Fibroblast of skin of back (primary cell): ENCODE measurements at places on chromosomes 11 and 22.

- no peak for DNase-seq
These were observed 25.4 kb downstream of the TPBGL start for GRCh38 chr11:75265851-75266531.

GRCh38 chr11:68546555-68546954 is 86.0 kb downstream of the PPP6R3 start:
- peak; percentile 50 for DNase-seq

GRCh38 chr22:40040927-40041326 is 46.2 kb downstream of the FAM83F start:
- peak; percentile 52 for DNase-seq

DNA sequence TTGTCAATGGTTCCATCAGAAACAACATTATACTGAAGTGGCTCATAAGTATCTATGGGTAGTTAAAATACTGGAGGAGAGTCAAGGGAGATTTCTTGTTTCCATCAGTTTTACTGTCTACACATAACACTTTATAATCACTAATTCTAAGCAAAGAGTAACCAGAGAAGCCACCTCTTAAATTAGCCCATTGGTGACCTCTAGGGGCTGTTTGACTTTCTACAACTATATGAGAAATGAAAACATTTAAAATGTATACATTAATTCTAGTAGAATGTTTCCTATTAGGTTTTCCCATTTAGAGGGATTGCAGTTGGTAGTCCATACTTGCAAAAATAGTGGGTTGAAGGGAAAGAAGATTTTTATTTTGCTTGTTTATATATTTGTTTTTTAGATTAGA is 504.3 kb downstream of the FAM181B start:
- DNase-seq, result peak; percentile 42

DNA sequence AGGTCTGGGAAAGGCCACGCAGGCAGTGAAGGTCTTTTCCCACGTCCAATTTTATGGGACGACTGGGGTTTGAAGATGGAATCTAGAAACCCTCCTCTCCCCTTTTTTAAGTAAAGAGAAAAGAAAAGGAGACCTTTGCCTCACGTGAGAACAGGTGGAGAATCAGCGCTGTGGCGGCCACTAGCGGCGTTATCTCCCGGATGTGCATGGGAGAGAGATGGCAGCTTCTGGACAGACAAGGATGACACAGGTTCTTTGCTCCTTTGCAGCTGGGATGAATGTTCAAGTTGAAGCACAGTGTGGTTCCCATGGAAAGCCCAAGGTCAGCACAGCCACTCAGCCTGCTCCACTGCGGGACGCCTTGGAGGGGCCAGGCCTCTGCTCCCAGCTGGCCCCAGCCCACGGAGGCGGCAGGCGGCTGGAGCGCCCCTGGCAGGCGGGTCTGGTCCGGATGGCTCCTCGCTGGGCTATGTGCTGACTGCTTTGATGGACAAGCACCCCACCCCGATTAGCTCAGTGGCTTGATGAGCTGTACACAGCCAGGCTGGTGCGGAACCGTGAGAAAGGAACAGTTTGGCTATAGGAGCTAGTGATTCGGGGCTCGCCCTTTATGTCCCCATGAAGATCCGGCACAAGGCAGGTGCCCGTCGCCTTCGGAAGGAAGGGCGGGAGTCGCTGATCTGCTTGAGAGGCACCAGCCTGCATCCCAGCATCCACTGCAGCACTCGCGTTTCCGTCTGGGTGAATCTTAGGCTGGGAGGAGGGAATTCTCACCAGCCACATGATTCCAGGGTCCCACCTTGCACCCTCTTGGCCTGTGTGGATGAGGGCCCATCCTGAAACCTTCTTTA is 14.5 kb upstream of the BID start:
- no peak for DNase-seq

GRCh38 chr22:30763815-30764673 is 69.4 kb downstream of the OSBP2 start:
- DNase-seq, result peak; percentile 70

GRCh38 chr22:34427841-34428240 is 507.6 kb upstream of the LARGE1 start:
- no peak for DNase-seq

GRCh38 chr22:41822317-41823057 is 10.4 kb upstream of the SREBF2 start:
- DNase-seq, result peak; percentile 51

GRCh38 chr22:39627865-39628562 is 57.5 kb downstream of the CACNA1I start:
- no peak for DNase-seq

DNA sequence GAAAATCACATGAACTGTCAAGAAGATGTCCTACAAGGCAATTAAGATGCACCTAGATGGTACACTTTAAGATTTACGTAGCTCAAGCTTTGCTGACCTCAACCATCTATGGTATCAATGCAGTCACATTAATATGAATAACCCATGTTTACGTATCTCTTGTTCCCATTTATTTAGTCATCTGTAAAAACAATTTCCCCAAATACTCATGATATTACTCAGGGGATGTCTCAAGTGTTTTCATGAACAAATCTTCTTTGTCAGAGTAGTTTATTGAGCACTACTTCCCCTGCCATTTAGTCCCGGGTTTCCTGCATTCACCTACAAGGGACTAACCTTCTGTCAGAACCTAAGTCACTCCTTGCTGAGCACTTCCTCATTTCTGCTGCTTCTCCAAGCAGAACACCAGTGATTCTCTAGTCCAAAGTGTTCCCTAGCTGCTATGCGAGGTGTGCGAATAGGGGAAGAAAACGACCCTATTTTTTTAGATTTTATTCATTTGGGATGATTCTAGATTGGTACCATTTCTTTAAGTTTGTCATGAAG is 554.3 kb upstream of the LRRC4C start:
- peak; percentile 83 for DNase-seq

DNA sequence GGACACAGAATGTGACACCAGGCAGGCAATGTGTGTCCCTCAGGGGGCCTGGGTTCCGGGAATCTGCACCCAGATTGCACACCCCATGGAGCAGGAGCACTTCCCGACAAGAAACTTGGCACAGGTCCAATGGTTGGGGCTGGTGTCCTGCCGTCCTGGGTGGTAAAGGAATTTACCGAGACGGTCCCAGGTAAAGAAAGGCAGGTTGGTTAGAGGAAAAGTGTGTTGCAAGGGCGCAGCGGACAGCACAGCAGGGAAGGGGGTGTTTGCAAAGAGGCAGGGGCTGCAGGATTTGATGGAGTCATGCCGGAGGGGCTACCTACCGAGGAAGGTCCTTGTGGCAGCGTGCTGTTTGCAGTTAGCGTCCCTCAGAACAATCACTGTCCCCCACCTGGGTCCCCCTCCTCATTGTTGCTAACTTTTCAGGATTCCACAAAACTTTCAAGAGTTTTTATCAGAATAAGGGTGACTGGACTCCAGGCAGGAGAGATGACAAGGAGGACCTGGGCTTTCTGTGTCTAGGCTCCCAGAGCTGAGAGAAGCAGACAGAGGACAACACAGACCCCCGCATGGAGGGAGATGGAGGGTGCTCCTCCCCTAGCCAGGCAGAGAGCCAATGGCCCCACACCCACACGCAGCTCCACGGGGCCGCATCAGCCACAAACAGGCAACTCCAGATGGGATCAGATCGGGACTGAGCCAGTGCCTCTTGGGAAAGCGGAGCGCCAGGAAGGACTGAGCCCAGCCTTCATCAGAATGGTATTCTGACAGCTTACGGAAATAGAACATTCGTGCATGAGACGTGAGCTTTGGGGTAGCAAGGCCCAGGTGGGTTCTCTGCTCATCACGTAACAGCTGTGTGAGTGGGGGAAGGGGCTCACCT is 1423.9 kb downstream of the BRD1 start:
- DNase-seq, result peak; percentile 33

GRCh38 chr11:107337917-107338316 is 119.7 kb downstream of the CWF19L2 start:
- no peak for DNase-seq

DNA sequence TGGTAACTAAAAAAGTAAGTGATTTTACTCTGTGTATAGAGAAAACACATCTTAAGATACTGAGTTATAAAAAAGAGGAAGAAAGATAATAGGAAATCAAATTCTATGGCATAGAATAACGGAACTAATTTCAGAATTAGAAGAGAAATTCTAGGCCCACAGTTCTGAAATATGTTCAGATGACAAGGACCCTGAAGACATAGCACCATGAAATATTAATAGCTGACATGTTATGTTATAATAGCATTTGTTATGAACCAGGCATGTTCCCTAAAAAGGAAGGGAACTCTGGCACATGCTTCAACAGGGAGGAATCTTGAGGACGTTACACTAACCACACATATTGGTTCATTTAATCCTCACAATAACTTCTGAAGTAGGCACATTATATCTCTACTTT is 32.7 kb downstream of the PRDM10 start:
- no peak for DNase-seq

DNA sequence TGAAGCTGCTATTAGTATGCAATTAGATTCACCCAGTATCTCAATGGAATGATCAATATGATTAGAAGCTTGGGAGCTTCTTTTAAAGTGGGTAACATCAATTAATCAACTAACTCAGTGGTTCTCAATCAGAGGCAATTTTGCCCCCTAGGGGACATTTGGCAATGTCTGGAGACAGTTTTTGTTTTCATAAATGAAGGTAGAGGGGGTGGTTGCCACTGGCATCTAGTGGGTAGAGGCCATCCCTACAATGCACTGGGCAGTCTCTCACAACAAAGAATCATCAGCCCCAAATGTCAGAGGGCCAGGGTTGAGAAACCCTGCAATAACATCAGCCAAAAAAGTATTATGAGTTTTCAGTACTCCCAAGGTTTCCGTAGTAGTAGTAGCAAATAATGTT is 5.9 kb upstream of the AMOTL1 start:
- DNase-seq, result peak; percentile 24

DNA sequence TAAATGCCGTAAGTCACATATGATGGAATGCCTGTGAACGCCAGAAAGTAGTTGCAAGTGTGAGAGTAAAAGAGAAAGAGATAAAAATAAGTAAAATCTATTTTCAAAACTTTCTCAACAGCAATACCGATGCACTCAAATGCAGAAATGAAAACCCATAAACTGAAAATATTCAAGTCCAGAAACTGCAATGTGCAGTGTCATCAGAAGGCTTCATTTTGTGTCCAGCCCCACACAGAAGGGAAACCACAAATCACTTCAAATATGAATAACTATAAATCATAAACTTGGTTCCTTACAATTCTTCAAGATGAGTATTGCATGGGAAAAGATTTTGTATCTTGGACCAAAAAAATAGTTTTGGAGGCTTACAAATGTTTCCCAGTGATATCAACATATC is 375.2 kb upstream of the ANO5 start:
- DNase-seq, result no peak

GRCh38 chr11:87871056-87871455 is 304.2 kb downstream of the RAB38 start:
- DNase-seq, result no peak

DNA sequence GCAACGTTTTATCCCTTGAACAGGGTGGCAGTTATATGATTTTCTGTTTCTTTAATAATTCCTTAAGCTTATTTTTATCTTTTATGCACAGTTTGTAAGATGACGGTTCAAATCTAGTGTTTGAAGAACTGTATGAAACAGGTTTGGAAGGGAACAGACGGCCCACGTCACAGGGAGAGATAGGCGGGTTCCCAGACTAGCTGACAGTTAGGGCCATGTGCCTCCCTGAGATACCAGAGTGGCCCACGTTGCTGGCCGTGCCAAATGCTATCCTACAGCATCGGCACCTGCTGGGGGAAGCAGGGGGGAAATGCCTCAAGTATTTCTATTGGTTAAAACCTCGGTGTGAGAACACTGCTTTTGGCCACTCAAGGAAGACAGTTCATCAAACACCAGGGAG is 50.2 kb upstream of the BID start:
- no peak for DNase-seq

- peak; percentile 81 for DNase-seq
These were observed 109.2 kb downstream of the FAM76B start for GRCh38 chr11:95680169-95680929.

- DNase-seq, result no peak
These were observed 42.4 kb upstream of the WNT7B start for GRCh38 chr22:46019351-46019750.

DNA sequence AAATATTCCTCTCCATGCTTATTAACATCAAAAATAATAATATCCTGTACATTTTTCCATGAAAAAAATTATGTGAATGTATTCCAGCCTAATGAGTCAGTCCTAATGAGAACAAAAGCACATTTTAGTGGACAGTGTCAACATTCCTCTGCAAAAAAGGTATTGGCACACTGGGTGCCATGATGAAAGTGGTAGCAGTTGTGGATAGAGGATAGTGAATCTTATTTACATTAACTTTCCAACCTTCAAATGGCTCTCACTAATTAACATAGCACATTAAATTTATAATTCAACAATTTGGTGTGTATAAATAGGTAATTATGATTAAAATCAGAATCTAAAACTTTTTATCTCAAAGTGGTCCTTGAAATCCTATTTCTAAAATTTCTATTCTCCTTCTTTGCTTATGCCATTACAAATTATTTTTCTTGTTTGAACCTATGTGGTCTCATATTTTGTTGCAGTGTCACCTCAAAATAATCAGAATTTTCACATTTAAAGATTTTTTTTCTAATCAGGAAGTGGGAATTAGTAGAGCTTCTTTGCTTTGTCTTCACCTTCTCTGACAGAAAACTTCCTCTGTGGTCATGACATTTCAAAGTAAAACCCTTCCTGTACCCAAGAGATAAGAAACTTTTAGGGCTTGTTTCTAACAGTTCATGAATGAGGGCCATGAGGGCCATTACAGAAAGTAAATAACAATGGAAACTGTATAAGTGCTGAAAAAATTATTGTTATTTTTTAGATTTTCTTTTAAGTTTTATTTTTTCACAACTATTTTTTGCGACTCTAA is 18.7 kb downstream of the SOX6 start:
- no peak for DNase-seq

DNA sequence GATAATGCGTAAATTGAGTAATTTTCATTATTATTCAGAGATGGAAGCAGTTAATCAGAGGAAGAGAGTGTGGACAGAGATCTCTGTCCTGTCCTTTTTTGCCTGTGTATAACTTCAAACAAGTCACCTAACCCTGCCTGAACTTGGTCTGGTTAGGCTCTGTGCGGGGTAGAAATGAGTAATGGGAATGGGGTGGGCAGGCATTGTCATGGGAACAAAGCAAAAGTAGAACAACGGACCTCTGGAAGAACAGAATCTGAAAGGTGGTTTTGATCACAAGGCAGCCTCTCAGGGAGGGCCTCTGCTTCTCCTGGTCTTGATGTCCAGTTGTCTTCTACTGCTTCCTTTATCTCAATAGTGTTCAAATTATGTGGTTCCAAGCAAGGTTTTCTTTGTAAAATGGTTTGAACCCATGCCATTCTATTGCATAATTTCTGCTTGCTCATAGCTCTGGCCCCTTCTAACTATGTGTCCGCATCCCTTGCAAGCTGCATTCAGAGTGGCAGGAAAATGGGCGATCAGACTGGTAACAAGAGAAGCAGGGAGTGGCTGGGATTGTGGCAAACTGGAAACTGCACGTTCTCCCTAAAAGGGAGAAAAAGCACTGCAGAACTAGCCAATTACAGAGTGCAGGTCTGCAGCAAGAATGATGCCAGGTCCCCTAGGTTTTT is 76.1 kb downstream of the PRR5L start:
- peak; percentile 63 for DNase-seq

DNA sequence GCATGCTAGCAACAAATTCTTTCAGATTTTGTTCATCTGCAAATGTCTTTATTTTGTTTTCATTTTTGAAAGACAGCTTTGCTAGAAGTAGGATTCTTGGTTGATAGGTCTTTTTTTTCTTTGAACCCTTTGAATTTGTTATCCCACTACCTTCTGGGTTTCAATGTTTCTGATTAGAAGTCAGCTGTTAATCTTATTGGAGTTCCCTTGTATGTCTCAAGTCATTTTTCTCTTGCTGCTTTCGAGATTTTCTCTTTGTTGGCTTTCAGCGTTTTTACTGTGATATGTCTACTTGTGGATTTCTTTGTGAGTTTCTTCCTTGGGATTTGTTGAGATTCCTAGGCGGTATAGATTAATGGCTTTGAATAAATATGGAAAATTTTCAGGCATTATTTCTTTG is 27.2 kb upstream of the MS4A8 start:
- DNase-seq, result no peak
